ENCODE measurements at places on chromosomes 1 and 21.

- no peak for DNase-seq
Observed at GRCh38 chr1:153371231-153371630, 4.2 kb downstream of the S100A12 start.

DNA sequence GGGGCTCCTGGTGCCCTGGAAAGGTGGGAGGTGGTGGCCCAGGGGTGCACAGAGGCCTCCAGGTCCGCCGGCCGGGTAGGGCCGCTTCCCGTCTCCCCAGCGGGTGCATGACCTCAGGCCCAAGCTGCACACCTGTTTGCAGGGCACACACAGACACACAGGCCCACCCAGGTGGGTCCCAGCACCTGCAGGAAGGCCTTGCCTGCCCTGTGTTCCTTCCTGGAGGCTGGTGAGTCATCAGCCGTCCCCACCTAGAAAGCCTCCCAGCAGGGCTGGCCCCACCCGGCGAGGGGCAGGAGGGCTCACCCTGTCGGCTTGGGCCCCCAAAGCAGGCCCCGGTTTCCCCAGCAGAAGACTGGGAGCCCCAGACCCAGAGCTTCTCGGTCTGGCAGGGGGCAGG, 23.6 kb upstream of the TTLL10 start:
- DNase-seq, result no peak

DNA sequence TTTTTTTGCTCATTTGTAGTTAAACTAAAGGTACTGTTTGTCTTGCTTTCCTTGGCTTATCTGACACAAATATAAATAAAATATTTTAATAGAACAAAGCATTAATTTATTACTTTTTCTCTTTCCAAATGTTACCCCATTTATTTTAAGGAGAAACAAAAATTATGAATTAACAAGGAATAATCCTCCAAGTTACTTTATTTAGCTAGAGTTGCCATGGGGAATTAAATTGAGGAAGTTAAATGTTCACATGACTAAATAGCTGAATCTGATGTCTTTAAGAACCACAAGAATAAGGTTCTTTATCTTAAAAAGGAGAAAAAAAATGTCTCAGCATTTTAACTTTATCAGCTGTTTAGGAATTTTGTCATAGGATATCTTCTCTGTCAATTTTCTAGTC, 12.3 kb downstream of the ATG4C start:
- no peak for DNase-seq

GRCh38 chr1:239912471-239912870, 179.2 kb upstream of the FMN2 start:
- no peak for DNase-seq

DNA sequence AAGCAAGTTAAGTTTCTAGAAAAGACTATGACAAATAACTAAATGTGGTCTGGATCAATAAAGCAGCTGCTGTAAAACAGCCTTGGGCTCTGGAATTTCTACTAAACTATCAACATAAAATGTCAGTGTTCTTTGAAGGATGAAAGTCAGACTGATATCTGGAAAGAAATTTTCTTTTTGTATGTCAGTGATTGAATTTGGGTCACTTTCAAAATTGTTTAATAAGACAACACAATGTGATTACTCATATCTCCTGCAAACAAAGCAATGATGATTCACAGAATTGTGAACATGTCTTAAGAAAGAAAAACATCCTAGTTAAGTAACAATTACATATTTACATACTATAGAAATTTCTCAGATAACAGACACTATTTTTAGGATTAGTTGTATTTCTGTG, 826.4 kb downstream of the PLA2G4A start:
- DNase-seq, result no peak

DNA sequence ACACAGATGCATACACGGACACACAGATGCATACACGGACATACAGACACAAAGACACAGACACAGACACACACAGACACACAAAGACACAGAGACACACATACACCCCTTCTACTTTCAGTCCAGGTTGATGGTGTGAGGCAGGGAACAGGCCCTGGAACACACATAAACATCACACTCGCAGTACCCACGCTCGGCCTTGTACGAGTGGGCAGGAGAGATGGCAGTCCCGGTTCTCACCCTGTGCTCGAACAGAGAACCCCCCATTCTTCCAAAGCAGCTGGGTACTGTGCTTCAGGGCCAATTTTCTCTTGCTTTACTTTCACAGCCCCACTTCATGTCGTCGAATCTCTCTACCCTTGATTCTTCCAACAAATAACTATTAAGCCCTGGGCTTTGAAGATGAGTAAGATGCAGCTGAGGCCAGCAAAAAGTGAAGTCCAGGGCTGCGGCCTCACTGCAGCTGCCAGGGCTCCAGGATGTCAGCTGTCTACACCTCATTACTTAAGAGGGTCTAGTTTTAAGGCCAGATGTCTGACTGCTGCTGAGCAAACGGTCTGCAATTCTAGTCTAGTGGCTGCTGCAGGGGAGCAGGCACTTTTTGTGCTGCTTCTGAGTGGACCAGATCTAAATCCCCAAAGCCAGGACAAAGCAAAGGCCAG, 90.1 kb downstream of the PGBD5 start:
- DNase-seq, result no peak

DNA sequence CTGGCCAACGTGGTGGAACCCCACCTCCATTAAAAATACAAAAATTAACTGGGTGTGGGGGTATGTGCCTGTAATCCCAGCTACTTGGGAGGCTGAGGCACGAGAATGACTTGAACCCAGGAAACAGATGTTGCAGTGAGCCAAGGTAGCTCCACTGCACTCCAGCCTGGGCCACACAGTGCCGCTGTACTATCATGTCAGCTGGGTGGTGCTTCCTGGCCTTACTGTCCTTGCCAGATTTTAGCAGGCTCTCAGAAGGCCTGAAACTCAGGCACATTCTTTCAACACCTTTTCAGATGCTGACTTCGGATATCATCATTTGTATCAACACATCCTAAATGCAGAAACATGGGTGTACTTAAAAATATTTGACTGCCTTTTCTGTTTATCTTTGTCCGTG, 31.6 kb upstream of the NBL1 start:
- DNase-seq, result no peak

DNA sequence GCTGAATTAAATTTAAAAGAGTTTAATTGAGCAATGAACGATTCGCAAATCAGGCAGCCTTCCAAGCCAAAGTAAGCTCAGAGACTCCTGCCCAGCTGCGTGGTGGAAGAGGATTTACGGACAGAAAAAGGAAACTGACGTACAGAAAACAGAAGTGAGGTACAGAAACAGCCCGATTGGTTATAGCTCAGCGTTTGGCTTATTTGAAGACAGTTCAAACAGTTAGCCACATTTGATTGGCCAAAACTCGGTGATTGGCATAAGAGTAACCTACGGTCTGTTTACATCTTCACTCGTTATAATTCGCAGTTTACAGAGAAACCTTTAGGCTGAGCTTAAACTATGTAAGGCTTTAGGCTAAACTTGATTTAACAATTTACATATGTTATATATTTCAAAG, 46.9 kb downstream of the CR1L start:
- no peak for DNase-seq

DNA sequence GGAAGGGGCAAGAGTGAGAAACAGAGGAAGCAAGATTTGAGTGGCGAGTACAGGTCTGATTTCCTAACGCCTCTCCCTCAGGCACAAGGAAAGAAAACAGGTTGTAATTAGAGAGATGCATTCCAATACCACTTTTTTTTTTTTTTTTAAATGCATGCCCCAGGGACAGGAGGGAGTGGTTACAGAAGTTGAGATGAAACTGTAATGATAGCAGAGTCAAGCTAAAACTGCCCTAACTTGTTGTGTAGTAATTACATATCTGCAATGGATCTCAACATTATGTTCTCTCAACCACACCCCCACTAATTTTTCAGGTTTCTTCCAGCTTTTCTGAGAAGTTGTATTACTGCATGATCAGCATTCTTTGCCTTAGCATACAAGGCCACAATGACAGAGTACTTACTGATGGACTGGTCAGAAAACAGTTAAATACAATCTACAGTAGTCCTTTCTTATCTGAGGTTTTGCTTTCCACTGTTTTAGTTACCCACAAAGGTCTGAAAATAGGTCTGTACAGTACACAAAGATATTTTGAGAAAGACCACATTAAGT, 5.5 kb downstream of the ETV3 start:
- DNase-seq, result no peak

GRCh38 chr1:17140279-17140678, 21.0 kb upstream of the PADI2 start:
- no peak for DNase-seq

DNA sequence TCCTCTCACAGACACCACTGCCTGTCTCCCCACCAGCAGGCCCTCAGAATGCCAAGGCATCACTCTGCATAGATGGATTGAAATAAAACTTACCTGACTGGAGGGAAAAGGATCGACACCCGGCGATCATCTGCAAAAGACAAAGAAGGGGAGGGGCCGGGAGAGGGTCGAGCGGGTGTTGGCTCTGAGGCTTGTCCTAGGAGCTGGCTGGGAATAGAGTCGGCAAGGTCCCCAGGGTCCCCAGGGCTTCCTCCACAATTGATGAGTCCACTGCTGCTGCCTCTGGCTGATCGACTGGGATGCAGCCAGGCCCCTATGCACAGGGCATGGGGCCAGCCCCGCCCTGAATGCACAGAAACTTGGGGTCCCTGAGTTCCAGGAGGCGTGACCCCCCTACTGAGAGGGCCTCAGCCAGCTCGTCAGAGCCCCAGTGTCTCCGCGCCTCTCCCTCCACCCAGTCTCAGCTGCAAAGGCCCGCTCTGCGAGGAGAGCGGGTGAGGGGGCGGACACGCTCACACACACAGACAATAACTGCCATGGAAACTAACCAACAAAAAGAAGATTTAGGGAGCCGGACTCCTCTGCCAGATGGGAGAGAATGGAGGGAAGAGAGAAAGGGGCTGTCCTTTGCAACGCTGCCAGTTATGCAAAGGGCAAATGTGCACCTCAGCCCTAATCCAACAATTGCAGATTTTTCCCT, at the start of gene KLHDC8A:
Gene KLHDC8A (minus strand): TSS at position 483 of the 700 bp plus-strand sequence. CDS start 13,318 bp downstream, outside the sequence.
- no peak for DNase-seq

DNA sequence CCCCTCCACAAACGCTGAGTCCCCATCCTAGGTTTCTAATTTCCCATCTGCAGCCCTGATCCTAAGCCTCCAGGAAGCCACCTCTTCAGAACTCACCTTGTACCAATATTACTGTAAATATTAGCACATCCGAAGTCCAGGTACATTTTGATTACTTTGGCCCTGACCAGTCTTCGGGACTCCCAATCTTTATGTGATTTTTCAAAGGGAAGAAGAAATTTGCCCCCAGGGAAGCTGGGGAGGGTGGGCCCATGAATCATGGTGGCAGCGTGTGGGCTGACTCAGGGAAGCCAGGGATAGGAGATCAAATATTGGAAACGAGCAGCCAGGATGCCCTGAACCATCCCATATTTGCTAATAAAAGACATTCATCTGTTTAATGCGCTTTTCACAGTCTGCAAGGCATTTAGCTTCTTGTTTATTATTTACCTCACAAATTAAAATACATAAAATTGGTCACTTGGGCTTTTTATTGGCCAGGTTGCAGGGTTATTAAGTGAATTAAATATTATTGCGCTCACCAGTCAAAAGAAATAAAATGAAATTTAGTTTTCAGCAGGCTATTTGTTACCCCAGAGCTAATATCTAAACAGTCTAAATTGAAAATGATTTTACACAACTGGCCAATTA, 46.6 kb downstream of the KIAA0040 start:
- DNase-seq, result no peak

DNA sequence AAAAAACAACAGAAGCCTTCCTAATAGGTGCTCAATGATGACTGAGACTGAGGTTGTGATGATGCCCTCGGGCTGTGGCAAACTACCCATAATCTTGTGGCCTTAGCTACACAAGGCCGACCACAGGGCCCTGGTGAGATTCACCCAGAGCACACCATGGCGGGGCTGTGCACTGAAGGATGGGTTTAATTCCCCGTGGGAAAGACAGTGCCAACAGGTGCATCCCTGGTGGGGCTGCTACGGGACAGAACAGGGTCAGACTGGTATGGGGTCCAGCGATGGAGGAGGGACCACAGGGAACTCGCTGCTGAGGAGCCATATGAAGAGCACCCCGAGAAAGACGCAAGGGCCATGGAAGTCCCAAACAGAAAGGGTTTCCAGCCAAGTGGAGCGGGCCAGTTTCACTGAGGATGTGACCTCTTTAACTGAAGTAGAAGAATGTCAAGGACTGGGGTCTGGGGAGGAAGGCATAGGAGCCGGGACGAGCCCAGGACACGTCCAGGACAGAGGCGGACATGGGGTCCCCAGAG, 21.3 kb downstream of the PRDM15 start:
- no peak for DNase-seq

DNA sequence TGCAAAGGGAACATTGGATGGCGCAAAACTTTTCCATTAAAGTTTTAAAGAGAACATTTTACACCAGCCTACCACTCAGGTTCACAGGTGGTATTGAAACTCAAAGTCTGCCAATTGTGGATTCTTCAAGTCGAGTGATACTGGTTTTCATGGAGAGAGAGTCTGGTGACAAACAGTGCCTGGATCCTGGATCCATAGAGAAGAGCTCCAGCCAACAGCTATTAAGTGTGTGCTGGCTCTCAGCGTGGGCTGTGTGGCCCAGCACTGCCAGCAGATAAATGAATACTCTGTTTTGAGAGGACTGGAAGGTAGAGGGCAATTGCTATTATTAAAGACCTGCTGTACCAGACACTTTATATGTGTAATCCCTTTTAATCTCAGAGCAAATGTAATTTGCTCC, 118.9 kb upstream of the SYT6 start:
- no peak for DNase-seq

GRCh38 chr1:915295-916172, 8.2 kb upstream of the SAMD11 start:
- DNase-seq, result no peak

GRCh38 chr21:36565540-36565939, 85.6 kb upstream of the CLDN14 start:
- no peak for DNase-seq

DNA sequence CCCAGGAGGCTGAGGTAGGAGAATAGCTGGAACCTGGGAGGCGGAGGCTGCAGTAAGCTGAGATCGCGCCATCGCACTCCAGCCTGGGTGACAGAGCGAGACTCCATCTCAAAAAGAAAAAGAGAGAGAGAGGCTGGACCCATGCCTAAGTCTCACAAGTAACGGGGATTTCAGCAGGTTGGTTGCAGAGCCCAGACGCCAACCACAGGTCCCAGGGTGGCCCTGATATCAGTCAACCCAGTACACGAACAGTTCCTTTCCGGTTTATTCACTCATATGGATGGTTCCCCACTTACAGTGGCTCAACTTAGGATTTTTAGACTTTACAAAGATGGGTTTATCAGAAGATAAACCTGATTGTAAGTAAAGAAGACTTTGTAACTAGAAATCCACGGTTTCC, 40.9 kb downstream of the CLSTN1 start:
- DNase-seq, result no peak

GRCh38 chr1:204623894-204624361, 61.6 kb downstream of the LRRN2 start:
- no peak for DNase-seq

- no peak for DNase-seq
Observed at GRCh38 chr1:65435987-65436386, 15.5 kb downstream of the LEPR start.

GRCh38 chr1:30049748-30050296, 673.6 kb downstream of the MATN1 start:
- no peak for DNase-seq

DNA sequence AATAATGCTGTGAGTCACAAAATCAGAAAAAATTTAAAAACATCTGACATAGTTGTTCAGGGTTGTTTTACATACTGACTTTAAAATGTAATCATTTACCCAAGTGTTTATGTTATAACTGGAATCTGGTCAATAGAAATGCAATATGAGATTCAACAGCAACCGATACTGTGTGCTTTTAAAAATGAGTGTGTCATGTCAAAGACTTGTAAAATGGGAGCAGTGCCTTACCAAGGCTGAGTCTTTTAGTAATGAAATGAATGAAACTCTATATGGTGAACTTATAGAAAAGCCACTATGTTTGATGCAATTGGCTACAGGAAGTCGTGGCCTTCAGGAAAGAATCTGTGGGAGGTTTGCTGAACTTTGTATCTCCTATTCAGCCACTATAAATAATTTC, 570.2 kb downstream of the DPYD start:
- DNase-seq, result no peak
